Trophoblast cell (in vitro differentiated cells and primary cell): ENCODE measurements at places on chromosomes 11 and 22.

- no peak for DNase-seq
These were observed 25.8 kb upstream of the LUZP2 start for GRCh38 chr11:24471084-24471483.

DNA sequence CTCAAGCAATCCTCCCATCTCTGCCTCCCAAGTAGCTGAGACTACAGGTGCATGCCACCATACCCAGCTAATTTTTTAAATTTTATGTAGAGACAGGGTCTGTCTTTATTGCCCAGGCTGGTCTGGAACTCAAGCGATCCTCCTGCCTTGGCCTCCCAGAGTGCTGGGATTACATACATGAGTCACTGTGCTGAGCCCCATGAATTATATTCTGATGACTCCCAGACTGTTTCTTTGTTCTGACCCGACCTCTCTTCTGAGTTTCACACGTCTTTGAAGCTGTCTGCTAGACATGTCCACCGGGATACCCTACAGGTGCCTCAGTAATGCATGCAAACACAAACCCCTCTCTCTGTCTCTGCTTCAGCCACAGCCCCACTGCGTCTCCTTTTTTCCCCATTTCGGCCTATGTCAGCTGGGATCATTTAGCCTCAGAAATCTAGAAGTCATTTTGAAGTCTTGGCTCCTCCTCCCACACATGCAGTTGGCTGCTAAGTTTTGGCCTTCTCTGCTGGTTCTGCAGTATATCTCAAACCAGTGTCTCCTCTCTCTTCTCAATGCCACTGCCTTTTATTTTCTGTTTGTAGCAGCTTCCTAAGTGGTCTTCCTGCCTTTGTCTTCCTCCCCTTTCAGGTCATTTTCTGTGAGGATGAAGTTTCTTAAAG is 4.8 kb downstream of the VPS26B start:
- DNase-seq: no peak

GRCh38 chr11:1573077-1573902 is 1.2 kb upstream of the DUSP8 start:
- no peak for DNase-seq

GRCh38 chr11:82811369-82811768 is 77.7 kb upstream of the FAM181B start:
- peak; percentile 83 for DNase-seq

DNA sequence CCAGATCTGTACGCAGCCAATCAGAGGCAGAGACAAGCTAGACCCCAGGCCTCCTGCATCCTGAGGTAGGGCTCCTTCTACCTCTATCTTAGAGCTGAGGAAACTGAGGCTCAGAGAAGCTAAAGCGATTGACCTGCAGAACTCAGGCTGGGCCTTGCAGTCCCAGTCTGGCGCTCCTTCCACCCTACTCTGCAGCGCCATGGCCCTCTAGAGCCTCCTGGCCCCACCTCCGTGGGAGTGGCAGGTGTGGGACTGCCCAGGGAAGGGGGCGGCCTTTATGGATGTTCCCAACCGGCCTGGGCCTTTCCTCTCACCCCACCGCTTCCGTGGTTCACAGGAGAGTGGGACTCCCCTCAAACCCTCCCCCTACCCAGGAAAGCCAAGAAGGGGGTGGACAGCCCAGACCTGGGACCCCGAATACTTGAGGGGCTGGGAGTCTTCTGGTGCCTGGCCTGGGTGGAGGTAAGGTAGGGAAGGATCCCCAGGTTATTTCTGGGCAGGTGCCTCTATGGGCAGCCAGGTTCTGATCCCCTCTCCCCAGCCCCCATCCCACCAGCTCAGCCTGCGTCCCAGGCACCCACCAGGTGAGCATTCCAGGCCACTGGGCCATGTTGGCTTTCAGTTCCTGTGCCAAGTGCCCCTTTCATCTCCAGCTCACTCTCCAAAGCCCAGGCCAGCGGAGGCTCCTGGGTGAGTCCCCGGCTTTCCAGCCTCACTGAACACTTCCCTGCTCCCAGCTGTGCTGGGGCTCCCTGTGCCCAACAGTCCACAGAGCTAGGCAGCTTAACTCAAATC is 3.0 kb downstream of the WNT11 start:
- DNase-seq: no peak

DNA sequence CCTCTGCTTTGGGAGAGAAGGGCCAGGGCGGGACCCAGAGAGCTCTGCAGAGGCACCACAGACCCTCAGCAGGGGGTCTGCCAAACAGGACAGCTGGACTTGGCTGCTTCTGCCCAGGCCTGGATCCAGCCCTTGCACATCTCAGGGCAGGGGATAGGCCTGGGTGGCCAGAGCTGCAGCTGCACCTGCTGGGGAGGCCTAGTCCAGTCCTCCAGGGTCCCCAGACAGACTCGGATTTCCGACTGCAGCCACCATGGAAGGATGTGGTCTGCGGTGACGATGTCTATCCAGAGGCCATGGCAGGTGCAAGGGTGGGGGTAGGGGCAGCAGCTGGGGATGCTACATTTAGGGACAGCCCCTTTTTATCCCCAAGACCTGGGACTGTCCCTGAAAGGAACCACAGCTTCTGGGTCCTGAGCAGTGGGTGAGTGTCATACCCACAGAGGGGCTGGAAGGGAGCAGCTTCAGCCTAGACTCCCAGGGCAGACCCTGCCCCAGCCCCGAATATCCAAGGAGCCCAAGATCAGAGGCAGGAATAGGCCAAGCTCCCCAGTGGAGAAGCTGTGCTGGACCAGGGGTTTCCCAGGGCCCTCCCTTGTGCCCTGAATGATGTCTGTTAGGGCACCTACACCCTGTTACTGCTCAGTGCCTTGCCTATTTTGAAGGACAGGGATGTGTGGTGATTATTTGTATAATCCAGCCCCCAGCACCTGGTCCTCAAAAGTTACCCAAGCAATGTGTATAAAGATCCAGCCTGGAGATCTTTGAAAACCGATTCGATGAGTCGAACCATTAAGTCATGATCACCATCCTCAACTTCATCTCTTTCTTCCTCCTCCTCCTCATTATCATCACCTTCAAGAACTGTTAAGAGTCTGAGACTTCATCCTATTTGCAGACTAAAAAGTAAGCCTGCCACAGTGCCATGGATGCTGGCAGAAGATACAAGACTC is 2.5 kb upstream of the IGLL5 start:
- DNase-seq: no peak

- no peak for DNase-seq
These were observed 76.0 kb downstream of the ST3GAL4 start for GRCh38 chr11:126431401-126432064.

DNA sequence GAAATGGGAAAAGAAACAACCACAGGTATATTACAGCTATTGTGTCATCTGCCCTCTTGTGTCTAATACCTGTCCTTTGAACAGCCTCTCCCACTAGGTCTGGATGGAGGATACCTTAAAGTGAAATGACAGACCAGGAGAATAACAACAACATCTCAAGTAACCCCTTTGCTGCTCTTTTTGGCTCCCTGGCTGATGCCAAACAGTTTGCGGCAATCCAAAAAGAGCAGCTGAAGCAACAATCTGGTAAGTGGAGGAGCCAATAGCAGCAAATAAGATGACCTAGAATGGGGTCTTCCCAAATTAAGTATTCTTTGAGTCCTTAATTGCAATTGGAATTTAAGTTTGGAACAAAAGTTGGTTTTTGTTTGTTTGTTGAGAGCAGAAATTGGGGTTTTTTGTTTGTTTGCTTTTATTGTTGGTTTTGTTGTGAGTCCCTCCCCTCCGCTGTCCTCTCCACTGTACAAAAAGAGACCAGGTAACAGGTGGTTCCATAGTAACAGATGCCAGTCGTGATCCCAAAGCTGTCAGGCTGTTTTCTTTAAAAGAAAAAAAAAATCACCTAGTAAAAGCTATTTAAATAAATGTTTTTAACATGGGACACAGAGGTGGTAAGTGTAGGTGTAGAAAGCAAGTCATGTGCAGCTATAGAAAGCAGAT is 5.7 kb downstream of the UBE4A start:
- no peak for DNase-seq

GRCh38 chr11:111303461-111303860 is 5.1 kb downstream of the POU2AF3 start:
- DNase-seq: no peak

GRCh38 chr11:73949246-73949645 is 1.6 kb upstream of the DNAJB13 start:
- DNase-seq: no peak

DNA sequence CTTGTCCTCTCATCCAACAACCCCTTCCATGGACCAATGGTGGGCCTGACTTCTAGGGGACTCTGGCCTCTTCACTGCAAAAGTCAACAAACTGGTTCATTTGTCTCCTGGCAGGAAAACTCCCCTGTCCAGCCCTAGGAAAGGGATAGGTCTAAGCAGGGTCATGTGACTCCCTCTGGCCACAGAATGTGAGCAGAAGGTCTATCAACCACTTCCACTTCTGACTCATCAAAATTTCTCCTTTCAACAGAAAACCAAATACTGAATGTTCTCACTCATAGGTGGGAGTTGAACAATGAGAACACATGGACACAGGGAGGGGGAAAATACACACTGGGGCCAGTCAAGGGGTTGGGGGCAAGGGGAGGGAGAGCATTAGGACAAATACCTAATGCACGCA is 1.3 kb upstream of the ISX start:
- DNase-seq: no peak

DNA sequence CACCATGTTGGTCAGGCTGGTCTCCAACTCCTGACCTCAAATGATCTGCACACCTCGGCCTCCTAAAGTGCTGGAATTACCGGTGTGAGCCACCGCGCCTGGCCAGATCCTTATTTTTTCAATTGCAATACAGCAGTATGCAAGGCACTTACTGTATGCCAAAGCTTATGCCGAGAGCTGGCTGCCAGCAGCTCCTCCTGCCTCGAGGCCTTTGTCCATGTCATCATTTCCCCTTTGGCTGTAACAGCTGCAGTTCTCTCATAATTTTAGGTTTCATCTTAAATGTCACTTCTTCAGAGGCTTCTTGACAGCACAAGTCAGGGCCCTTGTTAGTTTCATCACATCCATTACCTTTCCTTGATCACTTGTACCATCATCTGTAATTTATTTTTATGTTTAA is 1.5 kb upstream of the SREBF2 start:
- peak; percentile 98 for DNase-seq

DNA sequence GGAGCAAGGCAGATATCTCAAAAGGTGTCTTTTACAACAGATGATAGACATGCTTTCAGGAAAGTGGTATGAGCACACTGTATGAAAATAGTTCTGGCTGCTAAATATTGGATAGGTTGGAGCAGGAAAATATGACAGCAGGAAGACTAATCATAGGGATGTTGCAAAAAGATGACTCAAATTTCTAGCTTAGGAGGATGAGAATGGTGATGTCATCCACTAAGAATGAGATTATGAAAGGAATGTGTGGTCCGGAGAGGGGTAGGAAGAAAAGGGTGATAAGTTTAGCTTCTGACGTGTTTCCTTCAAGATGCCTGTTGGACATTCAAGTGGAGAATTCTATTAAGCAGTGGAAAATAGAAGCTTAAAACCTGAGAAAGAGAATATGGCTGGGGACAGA is 46.4 kb downstream of the RCN1 start:
- peak; percentile 92 for DNase-seq
